Hepatocyte (in vitro differentiated cells): ENCODE measurements at places on chromosomes 6 and 20. TPM values are rescaled to one million over a fixed set of nuclear protein-coding genes. Genes with fewer than 3 reads are reported as not detected.

- H3K4me1 ChIP-seq: no peaks in the 10 kb centered on the region
- H3K36me3 ChIP-seq: no peaks in the 10 kb centered on the region
- peak; percentile 78 for DNase-seq
- H3K27ac ChIP-seq: no peak overlapping the region
- H3K4me3 ChIP-seq: no peak overlapping the region
Observed at GRCh38 chr6:32700391-32701040, 34.1 kb upstream of the HLA-DQB1 start.

DNA sequence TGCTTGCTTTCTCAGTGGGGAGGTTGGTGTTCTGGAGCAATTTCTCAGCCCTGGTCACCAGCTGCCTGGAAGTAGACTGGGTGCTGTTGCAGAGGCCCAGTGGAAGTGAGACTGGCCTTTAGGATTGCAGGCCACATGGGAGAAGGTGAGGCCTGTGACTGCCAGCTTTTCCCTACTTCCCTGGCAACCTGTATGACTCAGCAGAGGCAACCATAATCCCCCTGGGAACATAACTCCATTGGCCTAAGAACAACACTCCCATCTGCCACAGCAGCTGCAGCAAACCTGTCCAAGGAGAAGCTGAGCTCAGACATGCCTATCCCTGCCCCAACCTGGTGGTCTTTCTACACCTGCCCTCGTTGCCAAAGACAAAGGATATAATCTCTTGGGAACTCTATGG is 473.5 kb upstream of the SPTLC3 start:
- no peaks in the 10 kb centered on the region for H3K4me1 ChIP-seq
- H3K36me3 ChIP-seq: no peaks in the 10 kb centered on the region
- H3K27ac ChIP-seq: no peak overlapping the region
- peak; percentile 6 for DNase-seq
- H3K27me3 ChIP-seq: no peaks in the 10 kb centered on the region

DNA sequence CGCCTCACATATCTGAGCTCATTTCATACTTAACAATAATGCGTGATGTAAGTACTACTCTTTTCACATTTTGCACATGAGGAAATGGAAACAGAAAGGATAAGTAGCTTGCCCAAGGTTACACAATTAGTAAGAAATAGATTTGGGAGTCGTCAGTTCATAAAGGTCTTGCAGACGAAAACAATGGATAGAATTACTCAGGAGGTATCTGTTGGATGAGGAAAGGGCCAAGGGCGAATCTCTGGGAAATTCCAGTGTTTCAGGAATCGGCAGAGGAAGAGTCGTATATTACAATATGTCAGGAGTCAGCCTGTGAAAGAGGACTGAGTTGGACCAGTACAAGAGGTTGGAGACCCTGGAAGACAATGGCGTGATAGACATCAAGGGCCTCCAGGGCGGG is 12.8 kb upstream of the EDN1 start:
- H3K4me1 ChIP-seq: no peaks in the 10 kb centered on the region
- H3K36me3 ChIP-seq: no peaks in the 10 kb centered on the region
- H3K4me3 ChIP-seq: no peak overlapping the region
- DNase-seq: no peak
- no peaks in the 10 kb centered on the region for H3K27me3 ChIP-seq
- no peak overlapping the region for H3K27ac ChIP-seq

DNA sequence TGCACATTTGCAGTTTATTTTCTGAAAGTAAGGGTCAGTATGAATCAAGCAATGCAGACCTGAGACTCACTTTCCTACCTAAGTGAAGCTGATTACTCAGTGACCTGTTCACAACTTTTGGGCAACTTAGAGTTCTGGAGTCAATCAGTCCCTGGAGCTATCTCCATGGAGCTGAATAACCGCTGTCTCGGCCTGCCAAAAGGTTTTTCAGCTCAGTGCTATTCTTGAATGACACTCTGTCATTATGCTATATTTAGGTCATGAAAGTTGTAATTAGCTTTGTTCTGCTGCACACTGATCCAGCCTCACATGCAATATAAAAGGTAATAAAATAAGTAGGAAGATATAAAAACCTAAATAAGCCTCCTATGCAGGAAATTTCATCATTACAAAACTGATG is 356.0 kb downstream of the BMP2 start:
- H3K36me3 ChIP-seq: no peaks in the 10 kb centered on the region
- H3K27me3 ChIP-seq: no peaks in the 10 kb centered on the region
- DNase-seq: no peak

GRCh38 chr6:38503032-38503773 is 136.5 kb downstream of the BTBD9 start:
- H3K27ac ChIP-seq: no peak overlapping the region
- peaks cover 14% of the 10 kb centered on the region for H3K4me1 ChIP-seq

DNA sequence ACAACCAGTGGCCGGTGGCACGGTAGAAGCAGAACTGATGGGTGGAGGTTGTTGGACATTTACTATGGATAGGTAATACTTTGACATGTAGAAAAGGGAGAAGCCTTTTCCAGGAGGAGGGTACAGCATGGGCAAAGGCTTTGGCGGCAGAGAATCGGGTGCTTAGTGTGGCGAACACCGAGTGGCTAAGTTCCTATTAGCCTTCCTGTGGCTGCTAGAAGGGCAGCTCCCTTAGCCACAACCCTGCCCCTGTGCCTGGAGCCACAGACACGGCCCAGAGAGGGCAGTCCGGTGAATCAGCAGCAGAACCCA is 37.9 kb upstream of the TGM2 start:
- H3K27me3 ChIP-seq: no peaks in the 10 kb centered on the region
- no peaks in the 10 kb centered on the region for H3K4me1 ChIP-seq
- DNase-seq: no peak
- no peaks in the 10 kb centered on the region for H3K36me3 ChIP-seq
- H3K27ac ChIP-seq: no peak overlapping the region
- H3K4me3 ChIP-seq: no peak overlapping the region

DNA sequence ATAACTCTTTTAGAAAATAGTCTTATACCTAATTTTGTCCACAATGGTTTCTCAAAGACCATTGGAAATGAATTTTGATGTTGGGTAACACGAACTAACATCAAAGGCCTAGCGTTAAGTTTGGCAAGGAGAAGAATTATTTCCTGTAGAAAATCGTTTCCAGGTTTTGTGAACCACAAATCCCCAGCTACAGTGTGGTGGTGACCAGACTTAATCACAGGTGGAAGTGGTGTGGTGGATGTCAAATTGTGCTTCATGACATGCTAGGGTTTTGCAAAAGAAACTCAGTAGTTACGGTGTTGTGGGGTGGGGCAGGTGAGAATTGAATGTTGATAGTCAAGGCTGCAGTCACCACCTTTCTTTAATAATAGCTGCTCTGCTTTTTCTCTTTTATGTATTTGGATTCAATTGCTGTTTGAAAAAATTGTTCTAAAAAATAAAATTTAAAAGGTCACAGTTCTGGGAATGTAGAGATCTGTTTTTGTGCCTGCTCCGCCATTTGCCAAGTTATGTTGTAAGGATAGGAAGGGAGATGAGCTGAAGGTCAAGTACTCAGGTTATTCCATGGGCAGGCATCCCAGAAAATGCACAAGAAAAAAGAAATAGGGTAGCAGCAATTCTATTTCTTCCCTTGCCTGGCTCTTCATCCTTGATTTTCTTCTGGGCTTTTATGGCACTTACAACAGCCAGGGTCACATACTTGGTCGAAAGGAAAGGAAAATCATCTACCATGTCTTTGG is 83.6 kb downstream of the F13A1 start:
- no peak overlapping the region for H3K27ac ChIP-seq
- DNase-seq: no peak
- no peaks in the 10 kb centered on the region for H3K27me3 ChIP-seq
- H3K4me1 ChIP-seq: no peaks in the 10 kb centered on the region
- H3K36me3 ChIP-seq: no peaks in the 10 kb centered on the region

GRCh38 chr6:52635049-52635577 is 35.8 kb upstream of the TMEM14A start:
- no peak overlapping the region for H3K4me3 ChIP-seq
- no peaks in the 10 kb centered on the region for H3K36me3 ChIP-seq
- H3K27ac ChIP-seq: no peak overlapping the region
- H3K27me3 ChIP-seq: no peaks in the 10 kb centered on the region
- H3K4me1 ChIP-seq: no peaks in the 10 kb centered on the region
- DNase-seq: no peak

- H3K27me3 ChIP-seq: no peaks in the 10 kb centered on the region
- no peak overlapping the region for H3K4me3 ChIP-seq
- H3K36me3 ChIP-seq: no peaks in the 10 kb centered on the region
- no peaks in the 10 kb centered on the region for H3K4me1 ChIP-seq
Observed at GRCh38 chr20:64109831-64110391, 2.5 kb upstream of the NPBWR2 start.

DNA sequence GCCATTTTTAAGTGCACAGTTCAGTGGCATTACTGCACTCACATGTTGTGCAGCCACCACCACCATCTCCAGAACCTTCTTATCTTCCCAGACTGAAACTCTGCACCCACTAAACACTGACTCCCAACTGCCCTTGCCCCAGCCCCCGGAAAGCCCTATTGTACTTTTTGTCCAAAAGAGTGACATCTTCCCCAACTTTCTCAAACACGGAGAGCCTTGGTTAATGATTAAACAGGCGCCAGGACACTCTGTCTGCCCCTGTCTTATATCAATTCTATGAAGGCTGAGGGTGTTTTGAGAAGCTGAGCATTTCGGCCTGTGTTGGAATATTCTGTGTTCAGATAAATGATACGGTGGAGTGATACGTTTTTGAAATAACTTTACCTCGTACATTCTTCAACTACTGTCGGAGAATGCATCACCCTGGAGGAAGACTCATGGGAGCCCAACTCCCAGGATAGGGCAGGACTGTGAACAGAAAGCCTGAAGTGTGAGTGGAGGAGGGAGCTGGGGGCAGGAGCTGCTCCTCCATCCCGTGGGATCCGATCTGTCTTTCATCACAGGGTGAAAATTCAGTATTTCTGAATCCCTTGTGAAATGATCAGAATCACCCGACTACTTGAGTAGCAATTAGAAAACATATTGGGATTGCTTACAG is 68.7 kb upstream of the FOXC1 start:
- no peak overlapping the region for H3K4me3 ChIP-seq
- H3K4me1 ChIP-seq: peaks cover 5% of the 10 kb centered on the region
- H3K36me3 ChIP-seq: no peaks in the 10 kb centered on the region
- H3K27ac ChIP-seq: no peak overlapping the region

GRCh38 chr20:52746770-52747169 is 225.4 kb upstream of the TSHZ2 start:
- H3K27ac ChIP-seq: no peak overlapping the region
- no peak for DNase-seq
- no peaks in the 10 kb centered on the region for H3K27me3 ChIP-seq
- H3K4me1 ChIP-seq: no peaks in the 10 kb centered on the region
- H3K4me3 ChIP-seq: no peak overlapping the region

- H3K36me3 ChIP-seq: no peaks in the 10 kb centered on the region
- no peak overlapping the region for H3K27ac ChIP-seq
- no peaks in the 10 kb centered on the region for H3K4me1 ChIP-seq
- no peaks in the 10 kb centered on the region for H3K27me3 ChIP-seq
- DNase-seq: no peak
Observed at GRCh38 chr20:14897608-14898007, 560.2 kb upstream of the FLRT3 start.

GRCh38 chr6:16496991-16497801 is 258.8 kb downstream of the GMPR start:
- no peaks in the 10 kb centered on the region for H3K36me3 ChIP-seq
- no peaks in the 10 kb centered on the region for H3K27me3 ChIP-seq
- no peak for DNase-seq
- no peaks in the 10 kb centered on the region for H3K4me1 ChIP-seq

GRCh38 chr20:5046656-5047339 is 45.5 kb upstream of the SLC23A2 start:
- H3K4me3 ChIP-seq: no peak overlapping the region
- H3K36me3 ChIP-seq: no peaks in the 10 kb centered on the region
- no peaks in the 10 kb centered on the region for H3K27me3 ChIP-seq
- no peak for DNase-seq
- H3K27ac ChIP-seq: no peak overlapping the region

DNA sequence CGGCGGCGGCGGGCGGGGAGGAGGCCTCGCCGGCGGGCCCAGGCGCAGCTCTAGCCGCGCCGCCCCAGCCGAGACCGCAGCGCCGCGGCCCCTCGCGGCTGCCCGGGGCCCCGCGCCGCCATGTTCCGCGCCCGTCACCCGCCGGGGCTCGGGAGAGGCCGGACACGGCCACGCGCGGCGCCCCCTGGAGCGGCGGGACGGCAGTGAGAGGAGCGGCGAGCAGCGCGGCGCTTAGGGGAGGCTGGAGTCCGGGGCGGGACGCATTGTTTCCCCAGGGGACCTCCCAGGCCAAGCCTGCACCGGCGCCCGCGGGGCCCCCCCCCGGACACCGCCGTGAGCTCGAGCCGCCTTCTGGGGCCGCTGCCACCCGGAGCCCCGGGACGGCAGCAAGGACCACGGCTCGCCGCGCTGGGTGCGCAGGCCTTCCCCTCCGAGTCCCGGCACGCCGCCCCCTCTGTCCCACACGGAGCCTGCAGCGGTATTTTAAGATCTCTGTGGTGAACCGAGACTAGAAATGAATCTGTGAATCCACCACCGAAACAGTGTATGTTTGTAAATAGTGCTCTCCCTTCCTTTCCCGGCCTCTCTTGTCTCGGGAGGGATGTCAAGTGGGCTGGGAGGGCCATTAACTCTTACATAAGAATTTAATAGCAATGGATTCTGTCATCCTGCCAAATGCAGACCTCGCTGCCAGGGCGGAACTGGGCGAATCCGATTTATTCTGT is 424 bp upstream of the KIF13A start:
- H3K36me3 ChIP-seq: no peaks in the 10 kb centered on the region
- H3K4me3 ChIP-seq: peak overlapping the region; percentile 81
- H3K27me3 ChIP-seq: no peaks in the 10 kb centered on the region
- H3K4me1 ChIP-seq: peaks cover 26% of the 10 kb centered on the region

Gene GPR63
- polyA plus RNA-seq: 1.9 and 2.4 TPM in 2 replicates

Gene MYH7B
- 0.42 and 1.9 TPM in 2 replicates for polyA plus RNA-seq

Gene ALDH5A1
- 10.7 and 12.3 TPM in 2 replicates for polyA plus RNA-seq
